ENCODE measurements at places on chromosomes 1 and 21. TPM values are rescaled to one million over a fixed set of nuclear protein-coding genes. Genes with fewer than 3 reads are reported as not detected.

DNA sequence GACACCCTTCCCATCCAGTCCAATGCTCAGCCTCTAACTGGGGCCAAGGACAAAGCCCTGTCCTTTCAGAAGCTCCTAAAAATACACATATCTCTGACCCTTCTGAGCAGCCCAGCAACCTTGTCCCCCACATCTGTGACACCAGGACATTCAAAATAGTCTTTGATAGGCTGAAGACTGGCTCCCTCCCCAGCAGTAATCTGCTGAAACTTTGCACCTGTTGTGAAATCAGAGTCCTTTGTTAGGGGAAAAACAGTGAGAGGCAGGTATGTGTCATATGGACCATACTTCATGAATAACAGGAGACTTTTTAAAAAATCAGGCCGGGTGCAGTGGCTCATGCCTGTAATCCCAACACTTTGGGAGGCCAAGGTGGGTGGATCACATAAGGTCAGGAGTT, 82.4 kb upstream of the VAMP3 start:
- DNase-seq, result no peak
- no peak overlapping the region for H3K4me3 ChIP-seq
- peaks cover 37% of the 10 kb centered on the region for H3K27me3 ChIP-seq
- no peak overlapping the region for H3K27ac ChIP-seq

GRCh38 chr21:28936036-28936435, 56.6 kb downstream of the LTN1 start:
- H3K4me3 ChIP-seq, result no peak overlapping the region
- no peaks in the 10 kb centered on the region for H3K4me1 ChIP-seq
- no peak for DNase-seq
- no peak overlapping the region for H3K27ac ChIP-seq
- H3K36me3 ChIP-seq, result peaks cover 34% of the 10 kb centered on the region
- no peaks in the 10 kb centered on the region for H3K27me3 ChIP-seq

DNA sequence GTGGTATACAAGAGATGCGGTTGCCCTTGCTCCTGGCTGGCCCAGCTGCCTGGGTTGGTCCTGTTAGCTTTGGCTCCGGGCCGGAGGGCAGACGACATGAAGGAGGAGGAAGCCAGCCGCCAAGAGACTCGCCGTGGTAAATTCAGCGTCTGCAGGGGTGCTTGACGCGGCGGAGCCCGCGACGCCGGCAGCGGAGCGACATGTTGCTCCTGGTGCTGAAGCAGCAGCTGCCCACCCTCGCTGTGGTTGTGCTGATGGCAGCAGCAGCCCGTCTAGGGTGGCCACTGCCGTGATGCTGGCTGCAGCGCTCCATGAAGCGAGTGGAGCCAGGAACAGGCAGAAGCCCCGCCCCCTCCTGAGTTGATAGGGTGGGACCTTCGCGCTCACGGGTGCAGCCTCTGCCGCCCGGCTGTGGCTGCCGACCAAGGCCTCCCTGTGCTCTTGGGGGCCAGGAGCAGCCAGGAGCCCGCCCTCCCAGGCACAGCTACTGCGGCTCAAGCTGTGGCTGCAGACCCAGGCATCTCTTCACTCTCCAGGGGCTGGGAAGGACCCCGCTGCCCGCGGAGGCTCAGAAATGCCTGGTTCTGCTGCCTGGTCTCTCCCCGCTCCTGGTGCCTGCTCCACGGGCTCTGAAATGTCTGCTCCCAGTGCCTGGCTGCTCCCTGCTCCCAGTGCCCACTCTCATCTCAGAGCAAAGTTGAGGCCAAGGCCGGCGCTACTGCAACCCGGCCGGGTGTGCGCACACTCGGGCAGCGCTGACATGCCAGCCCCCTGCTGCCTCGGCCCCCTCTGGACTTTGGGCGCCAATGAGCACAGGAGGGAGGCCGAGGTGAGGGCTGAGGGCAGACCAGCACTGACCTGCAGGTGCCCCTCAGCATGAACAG, 4.4 kb upstream of the ZNF692 start:
- peak overlapping the region; percentile 61 for H3K27ac ChIP-seq
- DNase-seq, result no peak
- H3K27me3 ChIP-seq, result no peaks in the 10 kb centered on the region
- peak overlapping the region; percentile 76 for H3K4me3 ChIP-seq
- no peaks in the 10 kb centered on the region for H3K36me3 ChIP-seq
- H3K4me1 ChIP-seq, result peaks cover 25% of the 10 kb centered on the region

DNA sequence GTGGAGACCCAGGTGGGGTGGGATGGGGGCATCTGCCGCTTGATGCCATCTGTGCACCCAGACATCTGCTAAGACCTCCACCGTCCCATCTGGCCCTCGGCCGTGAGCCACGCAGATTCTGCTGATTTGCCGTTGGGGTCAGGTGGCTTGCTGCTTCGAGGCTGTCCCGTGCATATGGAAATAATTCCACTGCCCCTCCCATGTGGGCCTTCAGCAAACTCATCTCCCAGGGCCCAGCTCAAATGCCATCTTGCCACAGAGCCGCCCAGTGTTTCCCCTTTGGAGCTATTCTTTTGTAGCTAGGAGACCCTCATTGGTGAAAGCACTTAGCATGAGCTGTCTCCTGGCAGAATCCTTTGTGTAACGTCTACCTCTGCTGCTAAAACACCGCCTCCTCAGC, 99.8 kb downstream of the KAZN start:
- no peaks in the 10 kb centered on the region for H3K4me1 ChIP-seq
- H3K27ac ChIP-seq, result no peak overlapping the region
- H3K36me3 ChIP-seq, result no peaks in the 10 kb centered on the region
- no peak overlapping the region for H3K4me3 ChIP-seq

Gene MYOM3
- not detected for total RNA-seq

Gene HDAC1
- 79.2 TPM for total RNA-seq

Gene TLR5
- total RNA-seq, result not detected

Gene TAL1
- not detected for total RNA-seq

Gene C1orf94
- not detected for total RNA-seq

All from osteocyte (in vitro differentiated cells).